Stimulated activated CD4-positive, alpha-beta T cell treated with anti-CD3 and anti-CD28 coated beads, Interleukin-15, amount 100 ng/mL, for 24 hours (primary cell): ENCODE measurements at places on chromosomes 3 and 15.
A peak's percentile ranks its signal among the peaks of the same experiment; 100 is the strongest.

DNA sequence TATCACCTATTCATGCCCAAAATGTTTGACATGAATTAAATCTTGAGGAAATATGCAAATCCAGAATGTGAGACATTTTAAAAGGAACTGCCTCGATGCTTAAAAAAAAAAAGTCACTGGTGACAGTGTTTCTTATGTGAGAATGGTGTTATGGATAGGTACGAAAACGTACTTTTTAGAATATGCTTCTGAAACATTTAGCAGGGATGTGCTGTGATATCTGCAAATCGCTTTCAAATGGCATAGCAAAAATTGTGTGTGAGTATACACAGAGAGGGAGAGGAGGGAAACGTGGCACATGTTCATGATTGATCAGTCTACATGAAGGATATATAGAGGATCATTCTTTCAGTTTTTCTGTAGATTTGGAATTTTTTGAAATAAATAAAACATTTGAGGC is 16.0 kb downstream of the CCNB2 start:
- no peak for DNase-seq

GRCh38 chr3:115699706-115700105 is 76.4 kb downstream of the GAP43 start:
- no peak for DNase-seq

GRCh38 chr3:117979466-117979865 is 1055.2 kb downstream of the IGSF11 start:
- no peak for DNase-seq

- DNase-seq = no peak
These were observed 24.5 kb upstream of the NR2C2 start for GRCh38 chr3:14922863-14923262.

GRCh38 chr3:182715006-182715405 is 78.3 kb upstream of the ATP11B start:
- no peak for DNase-seq

DNA sequence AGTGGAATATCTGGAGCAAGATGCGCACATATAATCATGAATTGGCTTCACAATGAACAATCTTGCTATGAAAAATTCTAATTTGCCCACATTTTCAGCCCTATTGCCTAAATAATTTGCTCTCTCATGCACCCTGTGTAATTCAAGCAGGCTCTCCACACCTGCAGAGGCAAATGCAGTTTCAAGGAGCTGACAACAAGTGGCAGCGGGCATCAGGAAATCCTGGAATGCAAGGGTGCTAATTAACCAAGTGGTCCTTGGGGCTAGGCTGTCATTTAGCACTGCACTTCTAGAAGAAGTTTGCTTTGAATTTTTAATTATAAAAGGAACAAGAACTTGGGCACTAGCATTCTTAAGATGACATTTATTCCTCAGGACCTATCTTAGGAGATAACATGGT is 56.3 kb upstream of the ICE2 start:
- no peak for DNase-seq

DNA sequence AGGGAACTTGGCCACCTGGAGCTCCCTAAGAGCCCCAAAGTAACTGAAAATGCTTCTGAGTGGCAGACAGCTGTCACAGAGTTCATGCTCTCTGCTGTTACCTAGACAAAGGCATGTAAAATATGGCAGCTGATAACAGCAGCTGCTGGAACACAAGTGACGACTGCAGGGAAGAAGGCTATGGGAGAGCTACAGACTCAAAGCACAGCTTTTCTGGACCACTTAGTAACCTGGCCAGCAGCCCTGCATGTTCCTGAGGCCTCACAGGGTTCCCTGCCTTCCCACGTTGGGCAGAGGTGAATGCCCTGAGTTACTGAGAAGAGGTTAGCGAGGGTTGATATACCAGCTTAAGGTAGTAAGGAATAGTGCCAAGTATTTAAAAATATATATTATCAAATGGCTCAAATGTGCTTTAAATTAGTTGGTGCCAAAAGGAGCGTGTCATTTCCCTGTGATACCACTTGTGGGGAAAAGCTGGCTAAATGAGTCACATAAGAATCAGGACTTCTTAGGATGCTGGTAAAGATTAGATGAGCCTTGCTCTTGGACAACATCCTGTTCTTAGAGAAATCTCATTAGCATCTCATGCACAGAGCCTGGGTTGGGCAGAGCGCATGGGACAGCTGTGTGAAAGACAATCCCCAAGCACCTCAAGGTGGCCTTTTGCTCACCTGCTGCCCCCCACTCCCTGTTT is 76.4 kb upstream of the SCN5A start:
- no peak for DNase-seq

- no peak for DNase-seq
These were observed 36.3 kb upstream of the MASP1 start for GRCh38 chr3:187327845-187328244.

DNA sequence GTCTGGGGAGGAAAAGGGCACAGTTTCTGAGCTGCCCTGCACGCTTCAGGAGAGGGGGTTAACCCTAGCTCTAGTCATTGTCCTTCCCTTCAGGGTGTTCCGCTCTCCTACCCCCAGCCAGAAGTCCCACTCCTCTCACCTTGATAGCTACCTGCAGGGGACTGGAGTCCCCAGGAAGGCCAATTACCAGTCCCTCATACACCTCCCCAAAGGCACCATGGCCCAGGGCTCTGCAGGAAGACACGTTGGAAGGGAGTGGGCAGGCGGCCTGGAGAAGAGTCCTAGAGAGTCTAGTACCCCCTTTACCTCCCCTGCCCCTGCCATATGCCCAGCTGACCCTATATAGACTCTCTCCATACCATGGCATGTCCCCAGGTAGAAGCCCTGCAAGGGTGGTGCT is 7.9 kb downstream of the LTK start:
- no peak for DNase-seq

DNA sequence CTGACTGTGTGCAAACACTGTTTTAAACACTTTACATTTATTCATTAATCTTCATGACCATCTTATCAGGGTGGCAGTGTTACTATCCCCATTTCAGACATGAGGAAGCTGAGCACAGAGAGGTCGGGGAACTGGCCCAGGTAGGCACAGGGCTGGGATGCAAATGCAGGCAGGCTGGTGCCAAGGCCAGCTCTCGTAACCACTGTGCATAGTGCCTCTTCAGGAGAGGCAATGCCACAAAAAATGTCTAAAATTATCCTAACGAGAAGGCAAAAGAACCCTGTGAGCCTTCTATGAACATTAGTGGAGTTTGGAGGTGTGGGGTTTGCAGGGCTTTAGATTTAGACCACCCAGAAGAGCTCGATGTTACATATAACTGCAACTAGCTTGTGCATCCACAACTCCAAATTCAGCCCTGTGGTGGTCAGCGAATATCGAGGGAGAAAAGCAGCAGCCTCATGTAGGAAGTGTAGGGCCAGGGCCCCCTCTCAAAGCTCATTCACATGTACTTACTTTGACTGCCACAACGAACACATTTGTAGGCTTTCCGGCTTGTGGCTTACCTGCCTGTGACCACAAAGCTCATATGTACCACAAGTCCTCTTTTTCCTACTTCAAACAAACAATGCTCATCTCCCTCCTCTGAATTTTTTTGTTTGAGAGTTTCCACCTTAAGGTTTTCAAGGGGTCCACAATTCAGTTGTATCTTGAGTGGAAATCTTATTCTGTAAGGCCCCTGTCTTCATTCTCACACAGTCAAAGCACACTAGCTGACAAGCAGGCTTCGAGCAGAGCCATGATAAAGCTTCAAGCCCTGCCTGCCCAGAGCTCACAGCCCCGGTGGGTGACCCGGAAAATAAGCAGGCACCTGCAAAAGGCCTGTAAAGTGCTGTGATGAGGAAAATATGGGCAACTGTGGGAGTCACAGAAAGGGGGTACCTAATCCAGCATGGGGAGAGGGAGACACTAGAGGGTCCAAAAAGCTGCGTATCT is 722.9 kb upstream of the CFAP20DC start:
- peak; percentile 57 for DNase-seq

DNA sequence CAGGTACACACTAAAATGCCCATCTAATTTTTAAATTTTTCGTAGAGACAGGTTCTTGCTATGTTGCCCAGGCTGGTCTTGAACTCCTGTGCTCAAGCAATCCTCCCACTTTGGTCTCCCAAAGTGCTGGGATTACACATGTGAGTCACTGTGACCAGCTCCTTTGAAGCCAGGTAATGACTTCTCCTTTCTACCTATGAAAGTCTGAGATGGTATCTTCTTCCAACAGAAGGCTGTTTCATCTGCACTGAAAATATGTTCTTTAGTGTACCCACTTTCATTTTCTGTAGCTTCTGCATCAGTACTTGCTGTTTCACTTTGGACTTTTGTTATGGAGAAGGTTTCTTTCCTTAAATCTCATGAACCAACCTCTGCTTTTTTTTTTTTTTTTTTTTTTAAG is 8.8 kb downstream of the OIP5 start:
- peak; percentile 15 for DNase-seq

DNA sequence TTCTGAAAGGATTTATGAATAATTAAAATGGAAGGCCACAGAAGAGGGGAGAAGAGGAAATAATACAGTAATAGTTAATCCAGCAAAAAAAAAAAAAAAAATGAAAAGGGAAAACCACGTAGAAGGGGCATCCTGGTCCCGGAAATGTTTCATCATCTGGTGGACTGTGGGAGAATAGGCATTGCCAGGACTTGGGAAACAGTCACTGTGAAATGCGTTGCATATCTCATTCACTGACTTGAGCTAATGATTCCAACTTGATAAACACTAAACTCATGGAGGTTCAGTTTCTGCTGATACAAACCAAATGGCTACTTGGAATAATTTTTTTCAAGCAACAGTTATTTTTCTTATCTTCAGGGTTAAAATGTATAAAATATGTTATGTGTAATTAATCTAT is 3.2 kb downstream of the XCR1 start:
- DNase-seq = no peak

DNA sequence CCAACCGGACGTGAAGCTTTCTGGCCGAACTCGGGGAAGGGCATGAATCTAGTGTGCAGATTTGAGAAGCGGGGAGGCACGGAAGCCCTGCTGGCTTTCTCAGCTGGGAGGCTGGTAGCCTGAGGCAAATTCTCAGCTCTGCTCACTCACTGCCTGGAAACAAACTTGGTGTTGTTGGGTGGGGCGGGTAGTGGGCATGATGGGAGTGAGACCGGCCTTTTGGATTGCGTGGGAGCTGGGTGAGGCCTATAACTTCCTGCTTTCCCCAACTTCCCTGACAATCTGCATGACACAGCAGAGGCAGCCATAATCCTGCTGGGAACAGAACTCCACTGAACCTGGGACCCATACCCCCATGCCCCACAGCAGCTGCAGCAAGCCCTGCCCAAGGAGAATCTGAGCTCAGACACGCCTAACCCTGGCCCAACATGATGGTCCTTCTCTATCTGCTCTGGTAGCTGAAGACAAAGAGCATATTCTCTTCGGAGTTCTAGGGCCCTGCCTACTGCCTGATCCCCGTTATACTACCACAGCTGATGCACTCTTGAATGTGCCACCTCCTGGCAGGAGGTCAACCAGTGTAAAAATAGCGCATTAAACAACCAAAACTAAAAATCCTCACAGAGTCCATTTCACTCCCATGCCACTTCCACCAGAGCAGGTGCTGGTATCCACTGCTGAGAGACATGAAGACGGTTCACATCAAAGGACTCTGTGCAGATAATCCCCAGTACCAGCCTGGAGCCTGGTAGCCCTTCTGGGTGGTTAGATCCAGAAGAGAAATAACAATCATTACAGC is 44.7 kb downstream of the CEP70 start:
- no peak for DNase-seq

DNA sequence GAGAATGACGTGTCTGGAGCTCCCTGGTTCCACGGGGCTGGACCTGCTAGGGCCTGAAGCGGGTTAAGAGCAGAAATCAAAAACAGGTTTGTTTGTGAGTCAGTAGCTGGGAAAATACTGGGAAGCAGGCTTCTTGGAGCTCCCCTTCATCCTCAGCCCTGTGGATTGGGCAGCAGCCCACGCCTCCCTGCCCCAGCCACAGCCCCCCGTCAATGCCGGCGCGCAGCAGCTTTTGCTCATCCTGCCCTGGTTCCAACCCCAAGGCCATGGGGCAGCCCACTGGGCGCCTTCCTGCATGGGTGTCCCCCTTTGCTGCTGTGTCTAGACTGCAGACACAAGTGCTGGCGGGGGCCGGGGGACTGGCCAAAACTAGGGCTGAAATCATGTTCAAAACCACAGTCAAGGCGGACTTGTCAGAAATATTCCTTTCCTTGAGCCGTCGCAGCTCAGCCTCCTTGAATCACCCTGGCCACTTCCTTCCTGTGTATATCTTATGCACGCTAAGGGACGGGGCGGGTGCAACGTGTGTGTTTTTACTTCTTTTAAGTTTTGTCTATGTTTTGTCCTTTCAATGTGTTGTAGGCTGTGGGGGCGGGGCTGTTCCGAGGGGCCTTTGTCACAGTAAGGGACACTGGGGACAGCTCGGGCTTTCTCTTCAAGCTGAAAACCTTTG is 108.1 kb downstream of the KLF13 start:
- DNase-seq = peak; percentile 91

DNA sequence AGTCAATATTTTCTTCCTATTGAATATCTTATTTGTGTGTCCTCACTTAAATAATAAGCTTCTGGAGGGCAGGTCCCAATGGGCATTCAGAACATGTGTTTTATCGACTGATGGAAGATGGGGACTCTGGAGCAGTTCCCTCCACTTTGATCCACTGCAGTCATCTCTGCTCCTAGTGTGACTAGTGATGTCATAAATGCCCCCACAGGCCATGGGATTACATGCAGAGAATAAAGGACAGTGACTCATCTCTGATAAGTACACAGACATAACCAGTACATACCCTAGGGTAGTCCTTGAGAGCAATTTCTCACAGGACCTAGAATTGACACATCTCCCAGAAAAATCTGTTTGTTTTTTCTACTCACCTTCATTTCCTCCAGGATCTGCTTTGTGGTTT is 49.4 kb upstream of the FMN1 start:
- DNase-seq = no peak

- no peak for DNase-seq
These were observed 30.8 kb upstream of the PSTPIP1 start for GRCh38 chr15:76964157-76964556.

GRCh38 chr15:95864467-95864886 is 466.0 kb upstream of the NR2F2 start:
- DNase-seq = no peak

- DNase-seq = no peak
These were observed 110.9 kb downstream of the GABRG3 start for GRCh38 chr15:27081676-27082418.

DNA sequence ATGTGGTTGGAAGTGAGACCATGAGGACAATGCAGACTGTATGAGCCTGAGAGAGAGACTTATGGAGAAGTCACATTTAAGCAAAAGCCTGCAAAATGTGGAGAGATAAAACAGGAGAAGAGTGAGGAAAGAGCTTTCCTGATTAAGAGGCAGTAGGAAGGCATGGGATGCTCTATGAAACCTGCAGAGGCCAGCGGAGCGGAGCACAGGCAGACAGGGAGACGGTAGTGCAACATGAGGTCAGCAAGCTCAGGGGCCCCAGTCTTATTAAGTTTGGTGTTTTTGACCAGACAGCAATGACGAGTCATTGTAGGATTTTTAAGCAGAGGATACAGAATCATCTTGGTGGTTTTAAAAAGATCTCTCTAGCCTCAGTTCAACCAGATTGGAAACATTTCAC is 721.5 kb upstream of the GOLIM4 start:
- no peak for DNase-seq

DNA sequence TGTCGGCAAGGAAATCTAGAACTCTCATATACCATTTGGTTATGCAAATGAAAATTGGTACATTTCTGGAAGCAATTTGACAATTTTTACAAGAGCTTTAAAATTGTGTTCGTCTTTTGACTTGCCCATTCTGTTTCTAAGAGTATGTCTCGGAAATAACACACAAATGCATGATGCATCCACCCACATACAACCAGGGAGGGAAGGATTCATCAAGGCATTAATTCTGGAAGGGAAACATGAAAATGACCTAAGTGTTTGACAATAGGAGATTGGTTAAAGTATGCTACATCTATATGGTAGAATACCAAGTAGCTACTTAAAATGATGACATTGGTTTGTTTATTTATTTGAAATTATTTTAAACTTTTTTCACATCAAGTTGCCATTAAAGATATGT is 58.6 kb downstream of the PIAS1 start:
- no peak for DNase-seq
